Activated CD4-positive, alpha-beta memory T cell treated with anti-CD3 and anti-CD28 coated beads for 36 hours (primary cell): ENCODE measurements at places on chromosomes 13 and 19. TPM values are rescaled to one million over a fixed set of nuclear protein-coding genes. Genes with fewer than 3 reads are reported as not detected.
A peak's percentile ranks its signal among the peaks of the same experiment; 100 is the strongest.

- H3K27me3 ChIP-seq: no peaks in the 10 kb centered on the region
- peaks cover 6% of the 10 kb centered on the region for H3K36me3 ChIP-seq
- H3K27ac ChIP-seq: no peak overlapping the region
- peaks cover 12% of the 10 kb centered on the region for H3K4me1 ChIP-seq
- no peak for DNase-seq
Measured at GRCh38 chr13:32116210-32116609, 84.6 kb downstream of the FRY start.

- no peak overlapping the region for H3K4me3 ChIP-seq
- H3K27ac ChIP-seq: no peak overlapping the region
- H3K36me3 ChIP-seq: no peaks in the 10 kb centered on the region
- H3K27me3 ChIP-seq: no peaks in the 10 kb centered on the region
- DNase-seq: no peak
Measured at GRCh38 chr13:58566176-58566575, 934.6 kb downstream of the PCDH17 start.

DNA sequence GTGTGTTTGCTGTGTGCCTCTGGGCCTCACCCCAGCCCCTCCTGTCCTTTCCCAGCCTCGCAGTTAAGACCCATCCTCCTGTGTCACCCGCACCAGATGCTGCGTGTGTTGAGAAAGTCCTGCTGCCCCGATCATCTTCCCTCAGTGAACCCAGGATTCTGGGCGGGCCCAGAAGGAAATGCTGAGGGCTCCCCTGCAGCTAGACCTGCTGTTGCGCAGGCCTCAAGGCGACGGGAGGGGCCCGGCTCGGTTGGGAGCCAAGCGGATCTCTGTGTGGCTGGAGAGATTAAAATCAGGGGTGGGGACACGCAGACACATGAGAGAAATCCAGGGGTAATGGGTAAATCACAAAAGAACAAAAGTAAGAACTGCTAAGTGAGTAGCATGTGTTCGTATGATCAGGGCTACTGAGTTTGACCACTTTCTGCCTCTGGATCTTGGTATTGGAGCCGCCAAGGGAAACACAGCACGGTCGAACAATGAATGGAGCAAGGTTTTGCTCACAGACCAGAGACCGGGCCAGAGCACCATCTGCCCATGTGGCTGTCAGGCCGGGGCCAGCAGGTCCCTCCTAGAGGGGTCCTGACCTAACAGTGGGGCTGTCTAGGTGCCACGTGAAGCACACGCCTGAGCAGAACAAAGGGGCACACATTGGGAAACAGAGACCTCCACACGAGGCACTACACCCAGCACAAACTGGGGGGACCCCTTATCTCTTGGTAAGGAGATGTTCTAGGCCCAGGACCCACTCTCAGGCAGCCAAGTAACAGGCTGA is 7.1 kb downstream of the ZSCAN1 start:
- H3K4me3 ChIP-seq: no peak overlapping the region
- H3K36me3 ChIP-seq: peaks cover 16% of the 10 kb centered on the region
- no peaks in the 10 kb centered on the region for H3K4me1 ChIP-seq
- peaks cover 9% of the 10 kb centered on the region for H3K27me3 ChIP-seq
- no peak overlapping the region for H3K27ac ChIP-seq

- no peak for DNase-seq
- H3K4me3 ChIP-seq: no peak overlapping the region
- no peaks in the 10 kb centered on the region for H3K27me3 ChIP-seq
- H3K27ac ChIP-seq: peak overlapping the region; percentile 44
- H3K36me3 ChIP-seq: peaks cover 16% of the 10 kb centered on the region
Measured at GRCh38 chr13:40581277-40581579, 85.2 kb downstream of the FOXO1 start.

DNA sequence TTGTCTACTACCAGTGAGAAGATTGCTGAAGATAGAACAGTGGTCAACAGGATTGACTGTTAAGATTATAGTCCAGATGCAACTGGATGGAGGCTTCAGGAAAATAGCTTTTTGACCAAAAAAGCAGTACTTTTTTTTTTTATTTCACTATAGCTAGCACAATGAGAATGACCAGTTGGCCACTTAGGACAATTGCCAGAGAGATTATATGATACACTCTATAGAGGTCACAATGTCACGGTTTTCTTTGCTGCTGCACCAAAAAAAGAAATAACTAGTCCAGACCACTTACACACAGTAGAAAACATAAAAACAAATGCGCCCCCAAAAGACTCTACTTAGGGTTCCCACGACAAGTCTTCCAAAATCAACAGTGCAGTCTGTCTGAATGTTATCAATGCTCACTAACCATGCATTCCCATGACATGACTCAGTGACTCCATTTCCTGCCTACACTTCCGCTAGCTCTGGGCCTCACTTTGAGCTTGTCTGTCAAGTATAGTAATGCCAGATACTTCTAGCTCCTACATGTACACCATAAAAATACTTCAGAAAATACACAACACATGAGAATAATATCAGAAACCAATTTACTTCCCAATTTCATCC is 209.1 kb upstream of the STARD13 start:
- H3K36me3 ChIP-seq: no peaks in the 10 kb centered on the region
- H3K27ac ChIP-seq: peak overlapping the region; percentile 46
- no peak overlapping the region for H3K4me3 ChIP-seq
- peaks cover 6% of the 10 kb centered on the region for H3K27me3 ChIP-seq

DNA sequence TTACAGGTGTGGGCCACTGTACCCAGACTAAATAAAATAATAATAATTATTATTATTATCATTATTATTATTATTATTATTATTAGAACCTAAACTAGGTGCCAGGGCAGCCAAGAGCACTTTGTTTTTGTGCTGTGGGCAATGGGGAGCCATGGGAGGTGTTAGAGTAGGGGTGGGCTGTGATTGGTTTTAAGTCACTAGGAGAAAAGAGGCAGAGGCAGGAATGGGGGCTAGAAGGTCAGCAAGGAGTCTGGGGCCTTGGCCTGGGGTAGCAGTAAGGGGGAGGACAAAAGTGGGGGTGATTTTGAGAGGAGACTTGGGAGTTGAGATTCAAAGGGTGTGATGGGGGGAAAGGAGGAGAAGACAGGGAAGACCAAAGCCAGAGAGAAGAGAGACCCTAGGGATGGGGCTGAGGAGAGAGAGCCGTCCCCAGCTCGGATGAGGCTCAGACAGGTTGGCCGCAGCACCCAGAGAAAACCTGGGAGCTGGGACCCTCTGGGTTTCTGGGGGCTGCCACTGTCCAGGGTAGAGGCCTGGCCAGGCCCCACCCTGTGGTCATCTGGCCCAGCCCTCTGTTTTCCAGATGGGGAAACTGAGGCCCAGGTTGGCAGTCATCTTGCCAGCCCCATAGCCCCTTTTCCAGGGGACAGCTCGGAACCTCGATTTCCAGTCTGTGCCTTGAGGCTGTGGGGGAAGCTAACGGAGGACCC is 17.8 kb upstream of the BTBD2 start:
- DNase-seq: no peak
- no peaks in the 10 kb centered on the region for H3K27me3 ChIP-seq
- H3K4me3 ChIP-seq: peak overlapping the region; percentile 29
- peaks cover 3% of the 10 kb centered on the region for H3K36me3 ChIP-seq

SH2D3A gene
- 17.1 TPM for total RNA-seq

EID2B gene
- 3.3 TPM for total RNA-seq
